NCI-H1105 treated with DMSO at 0.1 percent for 48 hours (cell line): ENCODE measurements at places on chromosomes 12 and 14.

DNA sequence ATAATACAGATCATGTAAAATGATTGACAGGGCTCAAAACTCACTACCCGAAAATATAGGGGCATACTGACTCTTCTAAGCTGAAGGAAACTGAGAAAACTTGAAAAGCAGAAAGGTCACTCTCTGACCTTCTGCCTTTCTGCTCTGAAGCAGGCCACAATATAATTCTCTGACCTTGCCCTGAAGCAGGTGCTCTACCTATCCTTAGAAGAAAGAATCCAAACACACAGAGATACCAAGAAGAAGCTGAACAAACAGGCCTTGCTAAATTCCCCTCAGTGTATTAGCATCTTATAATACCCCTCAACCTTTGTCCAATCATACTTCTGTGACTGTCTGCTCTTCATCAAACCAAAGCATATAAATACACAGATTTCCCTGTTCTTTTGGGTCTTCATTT is 60.9 kb upstream of the BBS10 start:
- no peak for DNase-seq

GRCh38 chr12:91397866-91398532 is 215.4 kb upstream of the DCN start:
- no peak for DNase-seq

DNA sequence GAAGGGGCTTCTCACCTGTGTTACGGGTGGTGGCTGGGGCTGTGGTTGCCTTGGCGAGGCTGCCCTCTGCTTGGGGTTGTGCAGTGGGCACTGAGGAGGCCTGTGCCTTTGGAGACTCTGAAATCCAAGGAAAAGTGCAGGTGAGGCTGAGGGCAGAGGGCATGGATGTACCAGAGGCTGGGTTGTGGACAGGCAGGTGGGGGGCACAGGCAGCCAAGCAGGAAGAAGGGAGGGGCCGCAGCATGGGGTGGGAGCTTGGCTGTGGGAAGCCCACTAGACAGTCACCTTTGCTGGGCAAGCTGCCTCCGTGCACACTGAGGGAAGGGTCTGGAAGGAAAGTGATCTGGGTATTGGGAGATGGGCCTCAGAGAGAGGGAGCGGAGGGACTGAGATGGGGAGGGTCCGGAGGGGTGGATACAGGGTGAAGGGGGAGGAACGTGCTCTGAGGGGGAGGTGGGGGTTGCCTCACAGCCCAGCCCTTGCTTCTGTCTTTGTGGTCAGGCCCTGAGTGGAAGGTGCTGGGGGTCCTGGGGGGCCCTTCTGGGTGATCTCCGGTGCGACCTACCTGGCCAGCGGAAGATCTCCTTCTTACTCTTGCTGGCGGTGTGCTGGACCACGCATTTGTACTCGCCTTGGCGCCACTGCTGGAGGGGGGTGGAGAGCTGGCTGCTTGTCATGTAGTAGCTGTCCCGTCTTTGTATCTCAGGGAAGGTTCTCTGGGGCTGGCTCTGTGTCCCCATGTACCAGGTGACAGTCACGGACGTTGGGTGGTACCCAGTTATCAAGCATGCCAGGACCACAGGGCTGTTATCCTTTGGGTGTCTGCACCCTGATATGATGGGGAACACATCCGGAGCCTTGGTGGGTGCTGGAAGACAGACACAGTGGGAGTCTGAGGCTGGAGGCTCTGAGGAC is 318.7 kb downstream of the TMEM121 start:
- no peak for DNase-seq

GRCh38 chr14:45651890-45652289 is 398.9 kb upstream of the MIS18BP1 start:
- DNase-seq: no peak

GRCh38 chr14:39433452-39433813 is 1.2 kb upstream of the FBXO33 start:
- peak; percentile 29 for DNase-seq

DNA sequence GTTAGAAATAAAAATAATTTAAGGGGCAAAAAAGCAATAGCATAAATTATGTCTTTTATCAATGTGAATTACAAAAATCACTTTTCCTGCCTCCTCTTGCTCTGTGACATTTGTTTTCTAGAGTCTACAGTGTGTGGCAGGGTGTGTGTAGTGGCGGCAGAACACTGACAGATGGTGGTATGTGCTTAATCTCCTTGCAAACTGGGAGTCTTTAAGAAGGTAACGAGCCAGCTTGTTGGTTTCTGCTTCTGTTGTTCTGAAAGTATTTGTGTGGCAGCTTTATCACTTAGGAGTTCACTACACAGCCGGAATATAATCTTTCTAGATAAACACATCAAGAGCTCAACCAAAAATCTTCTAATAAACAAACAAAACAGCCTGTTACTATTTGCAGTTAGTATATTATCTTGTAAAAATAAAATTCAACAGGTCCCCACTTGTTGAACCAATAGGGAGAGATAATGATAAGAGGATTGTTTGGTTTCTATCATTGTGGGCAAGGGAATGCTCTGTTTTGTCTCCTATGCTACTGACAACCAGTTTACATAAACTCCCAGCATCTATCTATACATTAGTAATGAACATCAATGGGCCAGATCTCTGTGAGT is 13.0 kb downstream of the CDKL1 start:
- DNase-seq: peak; percentile 13

DNA sequence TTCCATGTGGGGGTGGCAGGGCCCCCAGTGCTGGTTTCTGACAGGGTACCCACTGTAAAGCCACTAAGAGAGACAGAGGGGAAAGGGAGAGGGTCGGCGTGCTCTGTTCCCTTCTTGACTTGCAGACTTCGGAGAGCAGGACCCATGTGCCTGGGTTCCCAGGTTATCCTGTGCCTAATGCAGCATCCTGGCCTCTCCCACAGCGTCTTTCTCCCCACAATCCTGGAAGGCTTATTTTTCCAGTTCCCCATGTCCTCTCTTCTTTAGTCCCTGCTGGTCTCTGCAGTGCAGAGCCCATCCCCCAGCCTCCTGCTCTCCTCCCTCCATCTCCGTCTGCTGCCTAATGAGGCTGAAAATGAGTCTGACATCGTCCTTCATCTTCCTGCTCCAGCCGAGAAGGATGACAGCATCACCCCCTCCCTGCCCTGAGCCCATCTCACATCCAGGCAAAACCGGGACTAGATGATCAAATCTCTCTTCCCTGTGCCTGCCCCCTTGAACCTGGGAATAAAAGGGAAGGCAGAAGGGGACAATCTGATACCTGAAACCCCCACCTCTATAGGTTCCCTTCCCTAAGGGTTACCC is 15.1 kb downstream of the CALCOCO1 start:
- DNase-seq: no peak

- no peak for DNase-seq
These were observed 7.1 kb upstream of the MRPL52 start for GRCh38 chr14:22822571-22823098.

GRCh38 chr12:65882486-65882885 is 58.2 kb downstream of the HMGA2 start:
- peak; percentile 23 for DNase-seq

GRCh38 chr12:78316631-78317468 is 486.2 kb downstream of the NAV3 start:
- DNase-seq: no peak

DNA sequence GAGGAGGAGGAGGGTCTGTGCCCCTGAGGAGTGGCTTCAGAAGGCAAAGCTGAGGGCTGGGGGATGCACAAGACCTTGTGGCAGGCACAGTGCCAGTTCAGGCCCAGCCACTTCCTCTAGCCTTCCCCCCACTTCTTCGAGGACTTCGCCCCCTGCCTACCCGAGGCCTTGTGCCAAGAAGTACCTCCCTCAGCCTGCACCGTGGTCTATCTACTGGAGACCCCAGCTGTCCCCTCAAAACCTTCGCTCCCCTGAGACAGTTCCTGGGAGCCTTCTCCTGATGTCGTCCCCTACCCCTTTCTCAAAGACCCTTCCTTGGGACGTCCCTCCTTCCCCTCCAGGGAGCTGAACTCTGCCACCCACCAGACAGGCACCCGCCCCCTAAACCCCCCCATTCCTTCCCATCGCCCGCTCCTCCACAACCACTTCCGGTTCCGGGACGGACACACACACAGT is 604 bp downstream of the ZNF384 start:
- no peak for DNase-seq

- no peak for DNase-seq
These were observed 45.9 kb downstream of the PPP1R13B start for GRCh38 chr14:103801459-103801858.

- DNase-seq: no peak
These were observed 64.5 kb downstream of the CRADD start for GRCh38 chr12:93741659-93742109.

GRCh38 chr12:71060426-71060825 is 97.4 kb downstream of the TSPAN8 start:
- DNase-seq: no peak

GRCh38 chr12:127642208-127642607 is 624.8 kb upstream of the TMEM132C start:
- DNase-seq: no peak

GRCh38 chr12:3601461-3602150 is 110.6 kb downstream of the PRMT8 start:
- DNase-seq: peak; percentile 6

GRCh38 chr12:7319930-7320329 is 16.1 kb downstream of the ACSM4 start:
- DNase-seq: no peak

GRCh38 chr12:67482751-67483661 is 165.5 kb upstream of the DYRK2 start:
- peak; percentile 24 for DNase-seq

DNA sequence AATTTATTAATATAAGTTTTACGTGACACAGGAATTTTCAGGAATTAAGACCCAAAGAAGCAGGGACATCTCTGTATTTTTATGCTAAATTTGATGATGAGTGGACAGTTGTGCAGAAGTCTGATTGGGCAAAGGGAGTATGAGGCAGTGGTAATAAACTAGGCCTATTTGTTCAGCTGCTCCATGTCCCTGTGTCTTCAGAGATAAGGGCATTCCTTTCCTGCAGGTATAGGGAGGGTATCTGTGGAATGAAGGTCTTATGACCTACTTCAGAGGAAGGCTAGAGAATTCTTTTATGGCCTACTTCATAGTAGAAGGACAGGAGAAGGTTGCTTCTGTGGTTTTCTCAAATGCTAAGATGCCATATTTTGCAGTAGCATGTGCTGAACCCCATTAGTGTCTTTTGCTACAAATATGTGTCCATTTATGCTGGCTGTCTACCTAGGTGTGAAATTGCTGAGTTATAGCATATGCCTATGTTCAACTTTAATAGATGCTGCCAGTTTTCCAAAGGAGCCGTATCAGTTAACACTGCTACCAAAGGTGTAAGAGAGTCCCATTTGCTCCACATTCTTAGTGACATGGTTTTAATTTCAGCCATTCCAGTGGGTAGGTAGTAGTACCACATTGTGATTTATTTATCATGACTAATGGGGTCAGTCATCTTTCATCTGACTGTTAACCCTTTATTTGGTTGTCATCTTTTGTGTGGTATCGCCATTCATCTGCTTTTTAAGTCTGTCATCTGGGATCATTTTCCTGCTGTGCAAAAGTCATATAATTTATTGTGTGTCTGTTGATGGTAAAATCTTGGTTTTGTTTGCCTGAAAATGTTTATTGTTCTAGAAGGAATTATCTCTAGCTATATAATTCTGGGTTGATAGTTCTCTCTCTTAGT is 410.7 kb upstream of the RGS6 start:
- no peak for DNase-seq

GRCh38 chr12:6047249-6048237 is 76.9 kb downstream of the VWF start:
- no peak for DNase-seq

GRCh38 chr14:23379366-23380196 is 2.7 kb downstream of the CMTM5 start:
- DNase-seq: peak; percentile 72

- DNase-seq: no peak
These were observed 15.3 kb upstream of the DPF3 start for GRCh38 chr14:72909163-72909562.

DNA sequence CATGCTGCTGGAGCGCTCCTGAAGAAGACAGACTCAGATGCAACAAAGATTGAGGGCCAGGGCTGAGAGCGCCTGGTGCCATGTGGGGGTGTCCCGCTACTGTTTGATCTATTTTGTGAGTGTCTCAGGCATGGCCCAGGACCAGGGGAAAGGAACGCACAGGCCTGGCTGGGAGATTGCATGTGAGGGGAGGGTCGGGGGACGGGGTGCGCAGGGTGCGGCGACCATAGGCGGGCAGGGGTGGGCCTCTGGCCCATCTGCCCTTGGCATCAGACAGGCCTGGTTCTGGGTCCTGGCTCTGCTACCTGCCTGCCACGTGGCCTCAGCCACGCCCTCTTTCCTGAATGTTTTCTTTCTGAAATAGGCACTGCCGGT is 47.5 kb downstream of the BEGAIN start:
- DNase-seq: no peak

GRCh38 chr12:55682087-55682796 is 25.5 kb downstream of the ITGA7 start:
- no peak for DNase-seq

- no peak for DNase-seq
These were observed 11.5 kb downstream of the GPR33 start for GRCh38 chr14:31476131-31476866.

DNA sequence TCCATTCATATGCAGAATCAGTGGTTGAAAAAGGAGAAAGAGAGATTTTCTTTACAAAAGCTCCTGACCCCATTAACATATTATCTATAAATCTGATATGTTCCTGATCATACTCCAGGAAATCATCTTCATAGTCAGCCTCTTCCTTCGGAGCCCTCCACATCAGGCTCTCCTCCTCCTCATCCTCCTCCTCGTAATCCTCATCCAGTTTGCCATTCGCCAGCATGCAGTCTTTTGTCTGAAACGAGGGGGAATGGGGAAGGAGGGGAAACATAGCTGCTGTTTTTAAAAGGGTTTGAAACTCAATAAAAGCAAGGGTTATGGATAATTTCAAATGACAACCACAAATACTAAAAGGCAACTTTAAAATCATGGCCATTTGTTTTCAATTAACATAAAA is 60.9 kb downstream of the DICER1 start:
- no peak for DNase-seq

DNA sequence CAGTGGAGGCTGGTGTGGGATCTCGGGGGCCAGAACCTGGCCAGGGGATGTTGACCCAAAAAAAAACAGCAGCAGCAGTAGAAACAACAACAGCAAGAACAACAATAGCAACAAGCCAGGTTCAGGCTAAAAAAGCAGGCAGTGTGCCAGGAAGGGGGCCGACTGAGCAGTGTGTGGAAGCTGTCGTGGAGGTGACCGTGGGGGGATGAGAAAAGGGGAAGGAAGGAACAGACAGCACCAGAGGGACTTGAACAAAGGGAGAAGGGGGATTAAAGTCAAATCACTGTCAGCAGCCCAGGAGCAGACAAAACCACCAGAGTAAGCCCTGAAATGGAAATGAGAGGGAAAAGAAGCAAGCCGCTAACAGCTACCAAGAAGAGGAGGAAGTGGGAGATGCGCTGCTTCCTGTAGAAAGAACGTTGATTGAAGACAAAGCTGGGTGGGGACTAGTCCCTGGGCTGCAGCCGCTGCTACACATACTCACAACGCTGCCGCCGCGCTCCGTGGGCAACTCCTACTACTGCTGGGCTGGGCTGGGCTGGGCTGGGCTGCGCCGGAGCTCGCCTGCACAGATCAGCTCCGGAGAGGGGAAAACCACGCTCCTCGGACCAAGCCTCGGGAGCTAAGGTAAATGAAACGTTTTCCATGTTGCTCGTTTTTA is at the start of gene GNG2:
GNG2 (plus strand) TSS at position 449 of the 661 bp plus-strand sequence. CDS start 90,067 bp downstream, outside the sequence.
- DNase-seq: peak; percentile 88
